BE2C (cell line): ENCODE measurements at places on chromosomes 11 and 22.

DNA sequence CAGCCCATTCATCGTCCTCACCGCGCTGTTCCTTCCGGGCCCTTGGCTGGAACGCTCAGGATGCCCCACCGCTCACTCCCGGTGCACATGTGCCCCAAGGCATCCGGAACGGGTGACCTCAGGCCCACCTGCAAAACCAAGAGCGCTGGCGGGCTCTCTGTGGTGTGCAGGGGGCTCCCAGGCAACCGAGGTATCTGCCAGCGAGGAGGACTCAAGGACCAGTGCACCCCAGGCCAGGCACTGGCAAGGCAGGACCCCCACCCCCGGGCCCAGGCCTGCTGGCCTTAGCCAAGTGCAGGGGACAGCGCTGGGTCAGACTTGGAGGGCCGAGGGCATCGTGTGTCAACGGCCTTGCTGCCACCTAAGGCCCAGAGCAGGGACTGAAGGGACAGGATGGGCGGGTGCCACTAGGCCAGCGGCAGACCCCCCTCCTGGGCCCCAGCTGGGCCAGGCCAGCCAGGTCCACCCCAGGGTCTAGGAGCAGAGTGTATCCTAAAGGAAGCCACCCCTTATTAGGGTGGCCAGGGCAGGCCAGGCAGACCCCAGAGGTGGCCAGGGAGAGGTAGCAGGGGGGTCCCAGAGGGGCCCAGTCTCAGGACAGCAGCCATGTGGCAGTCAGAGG lies 8.5 kb downstream of the TNNT3 start:
- no peak for DNase-seq

- no peak for DNase-seq
Measured at GRCh38 chr11:93905384-93905783, 55.0 kb upstream of the VSTM5 start.

DNA sequence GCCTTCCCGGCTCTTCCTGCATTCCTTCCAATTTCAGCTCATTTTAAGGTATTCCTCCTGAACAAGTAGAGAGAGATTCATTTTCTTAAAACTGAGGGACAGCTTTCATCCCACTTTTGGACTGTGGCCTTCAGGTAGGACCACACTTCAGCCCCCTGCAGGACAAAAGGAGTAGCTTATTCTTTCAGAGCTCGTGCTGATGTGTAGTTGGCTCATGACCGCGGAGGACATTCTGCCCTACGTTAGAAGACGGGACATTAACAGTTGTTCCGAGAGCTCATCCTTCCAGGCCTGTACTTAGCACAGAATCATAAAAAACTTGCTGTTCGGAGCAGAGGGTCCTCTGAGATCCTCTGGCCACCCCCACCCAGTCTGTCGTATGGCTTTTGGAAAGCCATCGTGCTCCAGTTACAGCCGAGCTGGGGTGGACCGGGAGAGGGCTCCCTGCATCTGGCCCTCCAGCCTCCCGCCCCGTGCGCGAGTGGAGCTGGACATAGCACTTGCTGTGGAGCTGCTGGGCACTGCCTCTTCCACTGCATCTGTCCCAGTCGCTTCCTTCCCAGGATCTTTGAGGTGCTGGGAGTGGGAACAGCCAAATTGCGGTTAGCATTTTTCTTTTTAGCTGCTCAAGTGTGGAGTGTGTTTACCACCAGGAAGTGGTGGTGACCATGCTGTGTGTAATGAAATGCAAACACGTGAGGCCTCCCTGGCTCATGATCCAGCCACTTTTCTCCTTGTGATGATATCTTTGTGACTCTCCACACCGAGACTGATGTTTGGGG lies 250.3 kb downstream of the TBC1D22A start:
- no peak for DNase-seq

DNA sequence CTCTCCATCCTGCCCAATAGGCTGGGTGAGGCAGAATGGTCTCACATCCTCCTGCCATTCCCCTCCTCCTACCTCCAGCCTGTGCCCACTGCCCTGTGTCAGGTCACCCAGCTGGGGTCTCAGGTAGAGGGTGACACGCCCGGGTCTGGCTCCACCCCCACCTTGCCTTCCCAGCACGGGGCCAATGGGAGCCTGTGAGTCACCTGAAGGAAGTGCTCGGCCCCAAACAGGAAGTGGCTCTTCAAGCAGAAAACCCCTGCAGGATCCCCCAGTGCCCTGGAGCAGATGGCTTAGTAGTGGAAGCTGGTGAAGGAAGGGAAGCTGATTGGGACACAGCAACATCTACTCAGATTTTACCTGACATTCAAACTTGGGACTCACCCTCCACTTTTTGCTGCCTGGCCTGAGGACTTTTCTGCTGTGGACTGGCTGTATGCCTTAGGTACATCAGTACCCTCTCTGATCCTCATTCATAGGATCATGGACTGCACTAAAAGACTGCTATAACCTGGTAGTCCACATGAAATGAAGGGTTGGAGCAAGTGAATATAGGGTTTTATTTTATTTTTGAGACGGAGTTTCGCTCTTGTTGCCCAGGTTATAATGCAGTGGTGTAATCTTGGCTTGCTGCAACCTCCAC lies 33.4 kb downstream of the GDPD5 start:
- no peak for DNase-seq

DNA sequence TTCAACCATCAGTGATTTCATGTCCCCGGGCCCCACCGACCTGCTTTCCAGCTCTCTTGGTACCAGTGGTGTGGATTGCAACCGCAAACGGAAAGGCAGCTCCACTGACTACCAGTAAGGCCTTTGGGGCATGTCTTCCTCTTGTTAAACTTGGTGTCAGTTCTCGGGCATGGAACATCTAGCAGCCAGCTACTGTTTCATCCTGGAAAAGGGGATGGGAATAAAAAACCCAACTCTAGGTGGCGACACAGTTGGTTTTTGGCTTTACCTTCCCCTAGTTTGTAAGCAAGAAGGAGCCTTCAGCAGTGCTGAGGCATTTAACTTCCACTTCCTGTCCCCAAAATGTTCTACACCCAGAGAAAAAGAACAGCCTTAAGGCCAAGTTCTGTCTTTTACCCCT lies 76.7 kb downstream of the BMAL1 start:
- DNase-seq = no peak
